ENCODE measurements at places on chromosomes 11 and 22. TPM values are rescaled to one million over a fixed set of nuclear protein-coding genes. Genes with fewer than 3 reads are reported as not detected.

The C11orf65 gene
- total RNA-seq, result 0.58 TPM

The OR8D1 gene
- not detected for total RNA-seq

DNA sequence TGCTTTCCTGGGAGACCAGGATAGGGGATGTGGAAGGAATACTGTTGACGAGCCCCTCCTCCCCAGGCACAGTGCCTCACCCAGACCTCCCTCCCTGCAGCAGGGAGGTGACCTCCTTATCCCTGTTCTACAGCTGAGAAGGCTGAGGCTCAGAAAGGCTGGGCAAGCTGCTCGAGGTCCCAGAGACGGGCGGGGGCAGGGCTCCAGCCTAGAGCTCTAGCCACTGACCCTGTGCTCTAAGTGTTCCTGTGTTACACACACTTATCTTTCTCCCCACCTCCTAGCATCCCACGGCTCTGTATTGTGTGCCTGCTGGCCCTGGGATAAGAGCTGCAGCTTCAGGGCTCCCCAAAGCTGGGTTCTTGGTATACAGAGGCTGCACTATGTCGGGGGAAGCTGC lies 7.9 kb downstream of the CCDC134 start:
- no peak for DNase-seq

The KCNJ1 gene
- not detected for total RNA-seq

DNA sequence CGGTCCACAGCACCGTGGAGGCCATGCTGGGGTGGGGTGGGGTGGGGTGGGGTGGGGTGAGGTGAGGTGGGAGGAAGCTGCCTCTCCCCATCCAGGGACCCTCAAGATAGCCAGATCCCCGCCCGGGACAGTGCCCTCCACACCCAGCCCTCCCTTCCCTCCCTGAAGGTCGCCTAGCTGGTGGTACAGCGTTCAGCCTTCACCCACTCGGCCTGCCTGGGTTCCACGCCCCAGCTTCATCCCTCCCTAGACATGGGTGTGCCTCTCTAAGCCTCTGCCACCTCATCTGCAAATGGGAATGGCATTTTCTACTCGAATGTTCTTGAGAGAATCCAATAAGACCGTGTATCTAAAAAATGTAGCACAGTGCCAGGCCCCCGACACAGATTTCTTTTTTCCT lies 17.8 kb downstream of the KCTD17 start:
- DNase-seq, result no peak

DNA sequence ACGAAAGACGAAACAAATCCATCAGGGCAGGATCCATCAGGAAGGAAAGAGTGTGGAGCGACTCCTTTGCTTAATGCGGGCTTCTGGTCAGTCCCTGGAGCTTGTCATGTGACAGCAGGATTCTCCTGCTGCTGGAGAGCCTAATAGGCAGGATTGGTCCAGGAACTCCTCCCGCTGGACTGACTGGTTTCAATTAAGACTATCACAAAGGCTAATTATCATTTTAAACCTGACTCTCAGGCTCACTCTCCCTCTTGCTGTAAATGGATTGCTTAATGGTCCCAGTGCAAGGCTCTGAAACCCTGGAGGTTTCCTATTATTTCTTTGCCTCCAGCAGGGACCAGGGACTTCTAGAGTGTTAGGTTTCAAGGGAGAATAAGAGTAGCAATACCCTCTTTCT lies 493.8 kb downstream of the NTM start:
- DNase-seq, result no peak

The MS4A2 gene
- not detected for total RNA-seq

The IGSF9B gene
- 66.2 TPM for total RNA-seq

- DNase-seq, result no peak
Measured at GRCh38 chr11:120547811-120548681, 36.5 kb downstream of the GRIK4 start.

- DNase-seq, result no peak
Measured at GRCh38 chr11:110762590-110762989, 50.4 kb upstream of the ARHGAP20 start.

The MTMR2 gene
- 16.1 TPM for total RNA-seq

- DNase-seq, result no peak
Measured at GRCh38 chr11:66495401-66495854, 15.0 kb upstream of the BBS1 start.

DNA sequence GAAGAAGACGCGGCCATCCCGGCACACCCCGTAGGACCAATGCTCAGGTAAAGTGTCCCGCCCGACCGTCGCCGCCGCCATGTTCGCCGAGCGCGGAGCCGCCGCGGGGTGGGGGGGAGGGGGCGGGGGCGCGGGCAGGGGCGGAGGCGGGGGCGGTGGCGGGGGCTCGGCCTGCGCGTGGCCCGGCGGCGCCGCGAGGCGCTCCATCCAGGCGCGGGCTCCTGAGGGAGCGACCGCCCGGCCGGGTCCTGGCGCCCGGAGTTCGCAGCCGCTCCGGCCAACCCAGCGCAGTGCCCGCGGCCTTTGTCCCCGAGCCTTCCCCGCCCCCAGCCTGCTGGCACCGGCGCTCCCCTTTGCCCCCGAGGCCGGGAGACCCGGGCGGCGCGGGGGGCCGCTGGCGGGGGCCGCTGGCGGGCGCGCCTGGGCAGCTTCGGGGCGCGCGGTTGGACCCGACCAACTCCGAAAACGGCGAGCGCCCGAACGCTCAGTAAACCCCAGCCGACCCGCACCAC lies at the start of gene PLEKHA7:
TSS of gene PLEKHA7 (minus strand) at position 94 of the 512 bp plus-strand sequence. CDS start at position 81, 13 bp downstream.
- DNase-seq, result no peak

GRCh38 chr22:49156662-49157285 lies 670.9 kb downstream of the BRD1 start:
- no peak for DNase-seq

The CCDC89 gene
- total RNA-seq, result 1.1 TPM

The CHID1 gene
- total RNA-seq, result 39.2 TPM

The OR8H1 gene
- total RNA-seq, result not detected

DNA sequence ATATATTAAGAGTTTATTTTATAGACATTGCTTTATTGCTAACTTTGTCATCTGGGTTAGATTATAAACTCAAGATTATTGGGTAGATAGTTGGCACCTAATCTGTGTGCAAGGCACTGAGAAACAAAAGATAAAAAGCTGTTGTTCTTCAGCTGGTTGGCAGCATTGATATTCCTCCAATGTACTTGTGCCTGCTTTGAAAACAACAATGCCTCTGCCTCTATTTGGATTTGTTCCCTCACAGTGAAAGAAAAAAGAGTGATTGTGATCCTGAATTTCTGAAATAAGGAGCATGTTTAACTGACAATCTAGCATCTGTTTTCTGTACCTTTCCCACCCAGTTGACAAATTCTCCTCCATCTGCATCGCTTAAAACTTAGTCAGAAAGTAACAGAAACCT lies 98.3 kb downstream of the TYR start:
- DNase-seq, result no peak

DNA sequence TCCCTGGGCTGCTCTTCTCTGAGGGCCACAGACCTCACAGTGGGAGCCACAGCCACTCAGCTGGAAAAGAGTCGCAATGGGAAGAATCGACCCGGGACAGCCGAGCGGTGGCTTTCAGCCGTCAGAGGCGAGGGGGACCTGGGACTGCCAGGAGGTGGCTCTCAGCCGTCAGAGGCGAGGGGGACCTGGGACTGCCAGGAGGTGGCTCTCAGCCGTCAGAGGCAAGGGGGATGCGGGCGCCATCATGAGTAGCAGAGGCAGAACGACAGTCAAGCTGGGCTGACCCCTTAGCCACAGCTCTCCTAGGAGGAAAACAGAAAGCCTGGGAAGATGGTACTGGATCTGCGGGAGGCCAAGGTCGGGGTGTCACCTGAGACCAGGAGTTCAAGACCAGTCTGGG lies 14.9 kb upstream of the MUC2 start:
- no peak for DNase-seq

The UPK3A gene
- total RNA-seq, result not detected

GRCh38 chr11:24965748-24966147 lies 468.9 kb downstream of the LUZP2 start:
- no peak for DNase-seq

The PIH1D2 gene
- 0.18 TPM for total RNA-seq

DNA sequence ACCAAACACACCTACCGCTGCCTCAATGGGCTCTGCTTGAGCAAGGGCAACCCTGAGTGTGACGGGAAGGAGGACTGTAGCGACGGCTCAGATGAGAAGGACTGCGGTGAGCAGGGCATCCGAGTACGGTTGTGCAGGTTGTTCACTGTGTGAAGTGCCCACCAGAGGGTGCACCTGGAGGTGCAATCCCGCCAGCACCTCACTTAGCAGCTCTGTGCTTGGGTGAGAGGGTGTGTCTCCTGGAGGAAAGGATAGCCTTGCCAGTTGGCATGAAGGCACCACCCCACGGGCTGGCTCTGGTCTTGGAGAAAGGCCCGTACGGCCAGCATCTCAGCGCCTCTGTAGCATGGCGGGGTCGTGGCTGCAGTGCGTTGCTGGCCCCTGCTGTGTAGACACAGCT lies 39.4 kb downstream of the ST14 start:
- DNase-seq, result no peak

GRCh38 chr11:11148104-11148509 lies 204.9 kb downstream of the CSNK2A3 start:
- no peak for DNase-seq

DNA sequence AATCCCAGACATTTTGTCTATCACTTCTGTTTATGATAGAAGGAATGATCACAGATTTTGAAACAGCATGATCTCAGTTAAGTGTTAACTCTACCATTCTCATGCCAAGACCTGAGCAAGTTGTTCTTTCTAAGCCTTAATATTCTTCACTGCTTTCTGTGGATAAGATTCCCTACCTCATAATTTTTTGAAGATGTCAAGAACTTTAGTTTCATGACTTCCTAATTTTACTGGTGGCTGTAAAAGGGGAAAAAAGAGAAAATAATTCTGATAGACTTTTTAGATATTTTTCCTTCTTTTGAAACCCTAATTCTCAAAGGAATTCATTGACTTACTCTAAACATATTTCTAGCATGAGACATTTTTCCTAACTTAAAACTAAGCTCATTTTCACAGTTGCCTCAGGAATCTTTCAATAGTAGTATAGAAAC lies 520.0 kb upstream of the LUZP2 start:
- no peak for DNase-seq

The PCNX3 gene
- 40.3 TPM for total RNA-seq

- no peak for DNase-seq
Measured at GRCh38 chr11:85602526-85603213, 24.5 kb downstream of the DLG2 start.

- DNase-seq, result peak; percentile 60
Measured at GRCh38 chr22:28822930-28823551, 22.7 kb upstream of the XBP1 start.

GRCh38 chr11:629237-629583 lies 2.2 kb upstream of the SCT start:
- no peak for DNase-seq

The IRAG1 gene
- total RNA-seq, result 0.08 TPM

The IFITM10 gene
- 0.70 TPM for total RNA-seq

DNA sequence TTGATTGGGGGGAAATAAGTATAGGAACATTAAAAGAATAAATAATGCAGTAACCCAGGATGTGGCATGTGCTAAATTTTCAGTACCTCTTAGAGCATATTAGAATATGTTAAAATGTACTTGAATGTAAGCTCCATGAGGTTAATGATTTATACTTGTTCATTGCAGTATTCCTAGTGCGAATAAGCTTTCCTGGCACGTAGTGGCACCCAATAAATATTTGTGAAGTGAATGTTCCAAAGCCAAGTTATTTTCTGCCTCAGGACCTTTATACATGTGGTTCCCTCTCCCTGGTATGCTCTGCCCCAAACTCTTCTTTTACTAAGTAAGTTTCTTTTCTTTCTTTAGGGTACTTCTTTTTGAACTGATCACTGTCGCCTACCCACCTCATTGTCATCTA lies 118.8 kb downstream of the DBX1 start:
- no peak for DNase-seq

GRCh38 chr11:111450480-111451320 lies 61.5 kb downstream of the BTG4 start:
- no peak for DNase-seq

The HINFP gene
- 36.7 TPM for total RNA-seq

The WNT11 gene
- 0.20 TPM for total RNA-seq

Measured in activated CD4-positive, alpha-beta memory T cell treated with anti-CD3 and anti-CD28 coated beads, Interleukin-2, amount 10 ng/mL, durations not matched to agents 7 days and 5 days (primary cell).